ENCODE measurements at places on chromosomes 4 and X.

- DNase-seq = no peak
These were observed 14.6 kb downstream of the SYN1 start for GRCh38 chrX:47605024-47605423.

DNA sequence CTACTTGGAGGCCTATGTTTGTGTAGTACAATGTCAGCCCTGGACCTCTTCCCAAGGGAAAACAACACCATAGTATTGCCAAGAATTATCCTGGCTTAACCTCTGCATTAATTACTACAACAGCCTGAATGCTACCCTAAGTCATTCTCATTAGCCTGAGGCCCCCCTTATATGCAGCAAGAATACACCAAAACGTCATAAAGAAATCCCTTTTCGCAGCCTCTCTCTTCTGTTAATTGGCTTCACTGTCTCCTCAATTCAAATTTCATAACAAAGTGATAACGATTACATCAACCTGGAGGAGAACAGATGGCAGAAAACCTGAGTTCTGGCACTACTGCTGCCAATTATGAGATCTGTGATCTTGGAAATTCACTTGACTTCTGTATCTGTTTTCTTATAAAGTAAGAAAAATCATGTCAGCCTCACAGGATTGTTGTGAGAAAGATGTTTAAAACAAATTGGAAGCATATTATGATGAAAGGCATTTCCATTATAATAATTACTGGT is 1663.1 kb downstream of the STIM2 start:
- no peak for DNase-seq

DNA sequence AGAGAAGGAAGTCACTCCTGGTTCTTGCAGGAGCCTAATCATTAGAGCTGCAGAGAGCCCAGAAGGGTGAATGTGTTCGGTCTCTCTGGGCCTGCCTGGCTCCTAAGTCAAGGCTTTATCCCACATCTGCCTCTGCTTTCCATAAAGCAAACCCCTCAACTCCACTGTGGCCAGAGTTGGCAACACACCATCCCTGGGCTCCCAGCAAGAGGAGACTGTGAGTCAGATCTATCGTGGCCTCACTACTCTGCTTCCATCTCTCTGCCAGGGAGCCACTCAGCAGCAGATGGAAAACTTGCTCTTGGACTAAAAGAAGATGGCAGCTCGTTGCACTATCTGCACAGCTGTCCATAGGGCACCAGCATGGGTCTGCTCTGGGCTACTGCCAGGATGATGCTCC is 348.2 kb downstream of the FBXW7 start:
- DNase-seq = no peak

GRCh38 chr4:152509595-152510225 is 26.2 kb downstream of the FBXW7 start:
- no peak for DNase-seq

Measured in NCI-H226 (cell line).